ENCODE measurements at places on chromosomes 12 and 14. TPM values are rescaled to one million over a fixed set of nuclear protein-coding genes. Genes with fewer than 3 reads are reported as not detected.

TAS2R19 gene
- total RNA-seq, result not detected

SERPINA9 gene
- not detected for total RNA-seq

MNAT1 gene
- 42.6 TPM for total RNA-seq

KRT83 gene
- total RNA-seq, result 4.2 TPM

ALDH1L2 gene
- 3.7 TPM for total RNA-seq

TAS2R42 gene
- not detected for total RNA-seq

GLI1 gene
- total RNA-seq, result 7.3 TPM

CLEC9A gene
- not detected for total RNA-seq

AHSA1 gene
- 417 TPM for total RNA-seq

CYP46A1 gene
- 0.19 TPM for total RNA-seq

CRIP2 gene
- 172 TPM for total RNA-seq

ZNF84 gene
- 12.2 TPM for total RNA-seq

PTHLH gene
- total RNA-seq, result 19.0 TPM

KLRC4 gene
- not detected for total RNA-seq

TAS2R30 gene
- total RNA-seq, result not detected

MYO1H gene
- total RNA-seq, result not detected

HOXC13 gene
- total RNA-seq, result 11.6 TPM

SOX5 gene
- total RNA-seq, result not detected

LIN7A gene
- total RNA-seq, result 0.61 TPM

NPFF gene
- not detected for total RNA-seq

OR4N2 gene
- total RNA-seq, result not detected

FOXG1 gene
- 0.12 TPM for total RNA-seq

SLC41A2 gene
- 18.7 TPM for total RNA-seq

GARIN6 gene
- total RNA-seq, result not detected

GPR137C gene
- 0.11 TPM for total RNA-seq

HOXC5 gene
- 0.53 TPM for total RNA-seq

CLEC2D gene
- total RNA-seq, result 0.24 TPM

IQSEC3 gene
- not detected for total RNA-seq

BCL2L14 gene
- not detected for total RNA-seq

WSCD2 gene
- total RNA-seq, result not detected

AQP5 gene
- not detected for total RNA-seq

AKAP3 gene
- total RNA-seq, result 1.2 TPM

FAM90A1 gene
- 0.10 TPM for total RNA-seq

HCAR3 gene
- not detected for total RNA-seq

NOS1 gene
- 0.40 TPM for total RNA-seq

FOXN4 gene
- total RNA-seq, result not detected

MYH7 gene
- total RNA-seq, result not detected

WNT5B gene
- 4.2 TPM for total RNA-seq

NANOG gene
- not detected for total RNA-seq

STAT2 gene
- 11.4 TPM for total RNA-seq

PDZRN4 gene
- not detected for total RNA-seq

ADGRD1 gene
- 0.50 TPM for total RNA-seq

SLC6A15 gene
- total RNA-seq, result 4.1 TPM

PARPBP gene
- total RNA-seq, result 22.2 TPM

MYH6 gene
- 0.02 TPM for total RNA-seq

INTS13 gene
- 23.9 TPM for total RNA-seq

OTX2 gene
- total RNA-seq, result not detected

DAO gene
- not detected for total RNA-seq

CLEC4E gene
- total RNA-seq, result 0.26 TPM
